Large intestine (tissue), 12 donors: ENCODE measurements at places on chromosomes 6 and 20. TPM values are rescaled to one million over a fixed set of nuclear protein-coding genes. Genes with fewer than 3 reads are reported as not detected.

DNA sequence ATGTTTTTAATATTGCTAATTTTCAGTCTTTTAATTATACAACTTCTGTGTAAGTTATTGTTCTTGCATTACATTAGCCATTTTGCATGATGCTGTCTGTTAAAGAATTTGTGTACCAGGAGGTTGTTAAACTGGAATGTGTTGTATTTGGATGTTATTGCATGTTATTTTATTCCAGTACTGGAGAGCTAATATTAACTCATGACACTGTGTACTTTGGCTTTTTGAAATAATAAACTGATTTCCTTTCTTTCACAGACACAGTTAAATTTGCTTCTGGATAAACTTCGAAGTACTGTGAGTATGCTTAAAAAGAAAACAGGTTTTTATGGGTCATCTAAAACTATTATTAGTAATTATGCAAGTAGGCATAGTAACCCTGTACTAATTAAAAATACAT is 121.3 kb downstream of the MYO6 start:
- no peak overlapping the region for H3K27ac ChIP-seq
- no peak overlapping the region for H3K4me3 ChIP-seq
- no peaks in the 10 kb centered on the region for H3K27me3 ChIP-seq
- DNase-seq, result no peak

DNA sequence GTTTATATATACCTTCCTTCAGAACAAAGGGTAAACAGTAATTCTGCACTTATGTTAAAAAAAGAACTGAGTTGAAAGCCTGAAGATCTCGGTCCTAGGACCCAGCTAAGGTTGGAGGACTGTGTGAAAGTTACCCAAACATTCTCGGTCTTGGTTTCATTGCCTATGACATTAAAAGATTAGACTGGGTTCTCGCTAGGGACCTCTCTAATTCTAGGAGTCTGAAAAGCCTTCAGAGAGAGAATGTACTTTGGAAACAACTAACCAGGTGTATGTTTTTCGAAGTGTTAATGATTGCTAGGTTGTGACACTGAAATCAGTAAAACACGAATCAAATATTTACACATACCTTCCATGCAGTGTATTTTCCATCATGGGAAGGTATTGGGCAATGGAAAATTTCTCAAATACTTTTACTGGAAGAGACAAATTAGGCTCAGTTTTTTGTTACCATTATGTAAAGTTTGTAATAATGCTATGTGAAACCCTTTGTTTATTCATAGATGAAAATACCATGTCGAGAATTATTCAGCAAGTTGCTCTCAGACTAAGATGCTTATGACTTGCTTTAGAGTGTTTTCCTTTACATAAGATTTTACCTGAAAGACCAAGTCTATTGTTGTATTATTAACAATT is 113.7 kb upstream of the LOC128125822 start:
- peak overlapping the region; percentile 13 for H3K4me3 ChIP-seq
- H3K27me3 ChIP-seq, result no peaks in the 10 kb centered on the region
- DNase-seq, result peak; percentile 86
- H3K4me1 ChIP-seq, result peaks cover 26% of the 10 kb centered on the region
- H3K27ac ChIP-seq, result peak overlapping the region; percentile 97
- H3K36me3 ChIP-seq, result no peaks in the 10 kb centered on the region

DNA sequence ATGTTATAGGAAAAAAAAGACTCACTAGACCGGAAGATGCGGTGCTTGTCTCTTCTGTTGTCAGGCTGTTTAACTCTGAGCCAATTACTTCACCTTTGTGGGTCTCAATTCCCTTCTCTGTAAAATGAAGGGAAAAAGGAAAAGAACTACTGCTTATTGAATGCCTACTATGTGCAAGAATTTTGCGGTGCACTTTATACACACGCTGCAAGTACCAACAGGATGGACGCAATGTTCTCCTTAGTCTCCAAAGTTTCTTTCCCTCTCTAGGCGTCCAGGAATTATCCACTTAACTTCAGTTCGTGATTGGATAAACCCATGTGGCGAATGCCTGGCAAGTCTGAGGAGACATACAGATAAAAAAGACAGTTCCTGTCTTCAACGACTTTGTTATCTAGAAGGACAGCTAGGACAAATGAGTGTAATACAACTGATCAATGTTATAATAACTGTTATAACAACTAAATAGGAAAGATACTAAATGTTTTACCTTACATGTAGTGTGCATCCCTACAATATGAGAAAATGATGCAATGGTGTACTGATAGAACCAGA is 69.0 kb upstream of the JARID2 start:
- H3K4me3 ChIP-seq, result no peak overlapping the region
- H3K27me3 ChIP-seq, result no peaks in the 10 kb centered on the region
- no peak overlapping the region for H3K27ac ChIP-seq
- DNase-seq, result no peak
- H3K36me3 ChIP-seq, result no peaks in the 10 kb centered on the region

DNA sequence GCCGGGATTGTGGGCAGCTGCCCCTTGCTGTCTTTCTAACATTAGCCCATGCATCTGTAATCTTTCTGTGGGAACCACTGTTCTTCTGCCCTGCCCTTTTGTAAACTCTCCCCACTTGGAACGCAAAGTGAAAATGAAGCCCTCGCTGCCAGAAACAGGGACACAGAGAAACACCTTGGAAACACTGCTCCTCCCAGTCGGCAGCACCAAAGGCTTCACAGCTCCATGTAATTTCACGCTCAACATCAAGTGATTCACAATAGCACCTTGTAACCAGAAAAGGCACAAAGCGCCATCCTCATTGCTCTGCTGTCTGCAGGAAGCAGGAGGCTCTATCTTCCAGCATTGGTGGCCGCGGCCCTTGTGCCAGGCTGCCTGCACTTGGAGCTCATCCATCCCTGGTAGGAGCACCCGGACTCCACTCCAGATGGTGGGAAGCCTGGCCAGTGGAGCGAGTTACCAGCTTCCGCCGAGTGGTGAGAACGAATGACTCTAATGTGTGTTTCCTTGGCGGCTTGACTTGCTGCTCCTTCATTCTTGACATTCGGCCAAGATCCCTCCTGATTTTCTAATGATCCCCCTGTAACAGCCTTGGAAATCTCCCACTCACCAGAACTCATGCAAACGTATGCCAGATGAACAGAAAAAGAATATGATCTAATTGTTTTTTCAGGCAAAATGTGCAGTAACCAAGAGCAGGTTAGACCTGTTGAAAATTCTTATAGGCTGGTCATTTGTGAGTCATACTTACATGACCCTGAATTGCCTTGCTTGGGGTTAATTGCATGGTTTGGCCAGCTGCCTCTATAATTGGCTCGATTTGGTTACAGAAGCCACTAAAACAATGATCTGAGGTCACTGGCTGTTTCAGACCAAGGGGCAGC is 169.1 kb upstream of the CDYL start:
- no peak overlapping the region for H3K4me3 ChIP-seq
- H3K36me3 ChIP-seq, result no peaks in the 10 kb centered on the region
- no peaks in the 10 kb centered on the region for H3K4me1 ChIP-seq
- no peak for DNase-seq
- H3K27ac ChIP-seq, result no peak overlapping the region

DNA sequence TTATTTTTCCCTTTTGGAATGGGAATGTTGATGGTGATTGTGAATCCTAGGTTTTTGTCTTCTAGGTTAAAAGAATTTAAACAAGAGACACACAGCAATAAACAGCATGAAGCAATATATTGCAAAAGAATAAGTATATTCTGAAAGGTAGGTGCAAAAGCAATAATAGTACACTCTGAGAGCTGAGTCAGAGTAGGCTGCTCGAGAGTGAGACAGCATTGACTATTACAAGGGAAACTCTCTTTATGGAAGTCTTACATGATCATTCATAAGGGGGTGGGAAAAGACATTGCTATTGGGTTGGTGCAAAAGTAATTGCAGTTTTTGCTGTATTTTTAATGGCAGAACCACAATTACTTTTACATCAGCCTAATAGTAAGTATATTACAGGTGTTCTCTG is 25.0 kb downstream of the FBXO5 start:
- no peak overlapping the region for H3K27ac ChIP-seq
- no peak overlapping the region for H3K4me3 ChIP-seq
- H3K36me3 ChIP-seq, result no peaks in the 10 kb centered on the region
- no peaks in the 10 kb centered on the region for H3K4me1 ChIP-seq
- DNase-seq, result no peak
- H3K27me3 ChIP-seq, result no peaks in the 10 kb centered on the region

GRCh38 chr6:3427687-3428085 is 29.2 kb downstream of the SLC22A23 start:
- H3K4me1 ChIP-seq, result no peaks in the 10 kb centered on the region
- no peak overlapping the region for H3K27ac ChIP-seq
- no peaks in the 10 kb centered on the region for H3K27me3 ChIP-seq
- no peak for DNase-seq
- H3K36me3 ChIP-seq, result peaks cover 11% of the 10 kb centered on the region

The RIPPLY2 gene
- polyA plus RNA-seq, result 0.88 TPM

DNA sequence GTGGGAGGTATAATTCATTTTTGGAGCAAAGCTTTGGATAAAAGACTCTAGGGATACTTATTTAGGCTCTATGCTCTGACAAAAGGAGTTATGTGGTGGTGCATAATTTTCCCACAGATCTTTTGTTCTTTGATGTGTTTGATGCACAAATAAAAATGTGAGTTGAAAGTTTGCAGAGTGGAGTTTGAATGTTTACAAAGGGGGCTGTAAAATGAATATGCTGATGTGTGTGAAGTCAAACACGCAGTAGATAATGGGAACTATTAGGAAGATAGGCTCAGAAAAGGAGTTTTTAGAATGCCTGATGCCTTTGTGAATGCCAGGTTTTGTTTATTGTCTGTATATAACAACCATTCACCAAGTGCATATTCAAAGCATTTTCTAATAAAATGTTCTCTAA is 545.0 kb upstream of the EPHA7 start:
- no peaks in the 10 kb centered on the region for H3K36me3 ChIP-seq
- H3K4me1 ChIP-seq, result no peaks in the 10 kb centered on the region
- DNase-seq, result no peak
- no peak overlapping the region for H3K27ac ChIP-seq

The PGBD1 gene
- polyA plus RNA-seq, result 5.0 TPM

- H3K4me3 ChIP-seq, result no peak overlapping the region
- peaks cover 14% of the 10 kb centered on the region for H3K27me3 ChIP-seq
- peaks cover 7% of the 10 kb centered on the region for H3K4me1 ChIP-seq
- H3K36me3 ChIP-seq, result no peaks in the 10 kb centered on the region
- no peak for DNase-seq
These were observed 50.5 kb upstream of the TRIM26 start for GRCh38 chr6:30263734-30264133.

GRCh38 chr20:57791966-57792365 is 82.2 kb upstream of the PMEPA1 start:
- DNase-seq, result no peak
- no peaks in the 10 kb centered on the region for H3K4me1 ChIP-seq
- H3K36me3 ChIP-seq, result no peaks in the 10 kb centered on the region
- H3K27ac ChIP-seq, result no peak overlapping the region
- H3K4me3 ChIP-seq, result no peak overlapping the region
- H3K27me3 ChIP-seq, result no peaks in the 10 kb centered on the region

DNA sequence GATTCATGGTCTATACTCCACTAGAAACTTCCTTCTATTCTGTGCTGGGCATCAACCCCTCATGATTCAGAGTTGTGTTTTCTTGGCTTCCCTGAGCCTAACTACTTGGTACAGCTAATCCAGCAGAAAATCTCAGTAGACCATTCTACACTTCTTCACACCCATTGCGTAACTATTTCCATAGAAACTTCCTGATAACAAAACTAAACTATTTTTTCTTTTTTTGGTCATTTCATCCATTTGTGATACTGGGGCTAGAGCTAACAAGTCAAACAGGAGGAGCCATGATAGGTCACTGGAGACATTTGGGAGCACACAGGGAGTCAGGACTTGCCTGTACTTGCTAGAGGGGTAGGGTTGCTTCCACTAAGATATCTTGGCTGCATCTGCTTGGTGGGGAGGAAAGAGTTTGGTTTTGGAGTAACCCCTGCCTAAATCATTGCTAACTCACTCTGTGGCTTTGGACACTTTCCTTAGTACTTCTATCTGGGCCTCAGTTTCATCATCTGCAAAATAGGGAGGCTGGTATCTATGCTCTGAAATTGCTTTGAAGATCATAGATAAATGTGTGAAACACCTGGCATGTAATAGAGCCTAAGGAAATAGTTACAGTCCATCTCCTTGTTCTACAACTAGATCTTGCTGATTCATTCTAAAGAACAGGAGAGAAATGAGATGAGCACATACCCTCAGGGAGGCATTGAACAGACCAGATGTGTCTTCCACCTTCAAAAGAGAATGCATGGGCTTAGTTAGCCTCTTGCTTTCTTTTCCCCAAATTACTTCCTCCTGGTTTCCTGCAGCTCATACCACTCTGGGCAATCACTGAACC is 127.9 kb upstream of the ADGRF1 start:
- H3K4me1 ChIP-seq, result no peaks in the 10 kb centered on the region
- H3K27me3 ChIP-seq, result no peaks in the 10 kb centered on the region
- H3K4me3 ChIP-seq, result no peak overlapping the region
- DNase-seq, result no peak

The TPD52L2 gene
- polyA plus RNA-seq, result 63.6 TPM

DNA sequence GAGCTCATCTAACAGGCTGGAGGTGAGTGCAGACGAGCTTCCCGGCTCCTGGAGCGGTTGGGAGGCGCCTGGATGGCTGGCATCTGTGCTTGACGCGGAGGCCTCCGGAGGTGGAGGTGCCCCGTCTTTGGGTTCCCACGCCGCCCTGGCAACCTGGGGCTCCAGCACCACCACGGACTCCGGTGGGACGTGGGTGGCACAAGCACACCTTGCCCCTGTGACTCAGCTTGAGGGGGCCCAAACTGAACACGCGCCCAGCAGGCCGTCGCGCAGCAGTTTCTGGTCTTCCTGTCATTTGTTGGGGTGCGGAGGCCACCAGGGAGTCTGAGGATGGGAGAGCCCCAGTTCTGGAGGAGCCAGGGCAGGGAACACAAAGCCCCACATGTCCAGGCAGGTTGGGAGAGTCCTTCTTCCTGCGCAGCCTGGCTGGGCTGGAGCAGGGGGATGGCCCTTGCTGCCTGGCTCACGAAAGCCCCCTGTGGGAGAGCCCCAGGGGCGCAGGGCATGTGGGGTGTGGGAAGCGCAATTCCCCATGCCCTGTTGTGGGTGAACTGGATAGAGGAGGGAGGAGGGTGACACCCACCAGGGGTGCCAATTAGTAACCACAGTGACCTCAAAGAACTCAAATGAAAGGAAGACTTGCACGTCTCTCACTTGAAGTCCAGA is 1378.6 kb upstream of the DEFB115 start:
- no peaks in the 10 kb centered on the region for H3K36me3 ChIP-seq
- DNase-seq, result no peak
- no peak overlapping the region for H3K27ac ChIP-seq
- no peak overlapping the region for H3K4me3 ChIP-seq

DNA sequence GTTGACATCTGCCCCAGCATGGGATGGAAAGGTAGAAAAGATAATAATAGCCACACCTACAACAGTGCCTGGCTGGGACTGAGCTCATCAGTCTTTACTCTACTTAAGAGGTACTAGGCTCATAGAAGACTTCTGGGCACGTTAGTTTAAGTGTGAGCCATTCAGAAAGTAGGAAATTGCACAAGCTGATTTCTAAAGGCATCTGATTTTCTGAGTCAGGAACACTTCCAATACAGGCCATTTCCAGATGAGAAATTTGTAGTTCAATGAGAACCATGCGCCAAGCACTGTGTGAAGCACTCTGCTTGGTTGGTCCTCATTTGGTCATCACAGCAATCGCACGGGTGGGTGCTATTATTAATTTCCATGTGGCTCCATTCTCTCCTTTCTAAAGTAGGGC is 42.3 kb downstream of the MOCS1 start:
- no peak for DNase-seq
- H3K4me1 ChIP-seq, result peaks cover 5% of the 10 kb centered on the region
- H3K27ac ChIP-seq, result no peak overlapping the region
- no peak overlapping the region for H3K4me3 ChIP-seq
- H3K27me3 ChIP-seq, result no peaks in the 10 kb centered on the region
